GM12891 (cell line): ENCODE measurements at places on chromosomes 4 and X.

- no peak for DNase-seq
Measured at GRCh38 chr4:59540311-59540710, 1659.8 kb upstream of the ADGRL3 start.

- DNase-seq, result no peak
Measured at GRCh38 chrX:13579661-13580060, 10.3 kb downstream of the EGFL6 start.

- DNase-seq, result no peak
Measured at GRCh38 chr4:160716551-160716950, 1447.2 kb downstream of the FSTL5 start.

- no peak for DNase-seq
Measured at GRCh38 chr4:99379571-99379970, 27.0 kb upstream of the ADH1C start.

GRCh38 chr4:57426779-57427395 lies 316.7 kb upstream of the IGFBP7 start:
- peak; percentile 24 for DNase-seq

DNA sequence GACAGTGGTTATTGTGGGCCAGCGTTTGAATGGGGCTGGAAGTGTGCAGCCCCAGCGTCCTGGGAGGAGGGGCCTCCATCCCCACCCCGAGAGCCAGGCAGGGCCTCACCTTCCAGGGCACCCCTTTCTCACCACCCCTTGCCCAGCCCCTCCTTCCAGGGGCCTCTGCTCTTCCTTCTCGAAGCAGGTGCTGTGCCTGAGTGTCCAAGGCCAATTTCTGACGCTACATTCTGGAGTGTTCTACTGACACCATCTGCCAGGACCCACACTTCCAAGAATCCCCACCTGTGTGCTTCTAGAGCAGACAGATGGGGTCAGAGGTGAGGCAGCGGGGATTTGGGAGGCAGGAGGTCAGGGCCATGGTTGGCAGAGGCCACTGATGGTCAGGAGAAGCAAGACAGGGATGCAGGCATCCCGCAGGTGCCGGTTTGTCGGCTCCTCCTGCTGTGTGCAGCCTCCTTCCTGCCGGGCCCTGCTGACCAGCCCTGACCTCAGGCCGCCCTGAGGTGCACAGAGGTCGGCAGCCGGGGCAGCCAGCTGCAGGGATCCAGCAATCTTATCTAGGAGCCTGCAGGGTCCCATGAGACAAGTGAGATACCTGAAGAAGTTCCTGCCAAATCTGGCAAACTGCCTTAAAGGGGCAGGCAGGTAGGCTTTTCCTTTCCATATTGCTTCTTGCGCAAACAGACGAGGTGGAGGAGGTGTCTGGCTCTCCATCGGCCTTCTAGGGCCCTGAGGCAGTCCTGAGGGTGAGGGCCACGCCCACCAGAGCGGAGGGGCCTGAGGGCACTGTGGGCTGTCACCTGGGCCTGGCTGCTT lies 18.8 kb downstream of the MSANTD1 start:
- DNase-seq, result no peak

- DNase-seq, result no peak
Measured at GRCh38 chr4:54118850-54119589, 19.1 kb downstream of the GSX2 start.

DNA sequence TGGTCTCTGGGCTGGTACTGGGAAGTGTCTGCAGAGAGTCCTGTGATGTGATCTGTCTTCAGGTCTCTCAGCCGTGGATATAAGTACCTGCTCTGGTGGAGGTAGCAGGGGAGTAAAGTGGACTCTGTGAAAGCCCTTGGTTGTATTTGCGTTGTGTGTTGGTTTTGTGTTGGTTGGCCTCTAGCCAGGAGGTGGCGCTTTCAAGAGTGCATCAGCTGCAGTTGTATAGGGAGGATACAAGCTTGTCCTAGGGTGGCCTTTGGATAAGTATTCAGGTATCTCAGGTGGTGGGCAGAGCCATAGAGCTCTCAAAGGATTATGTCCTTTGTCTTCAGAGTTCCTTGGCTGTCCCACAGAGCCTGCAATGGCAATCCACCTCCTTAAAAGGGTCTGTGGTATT lies 111.6 kb downstream of the MAGEB17 start:
- DNase-seq, result no peak

DNA sequence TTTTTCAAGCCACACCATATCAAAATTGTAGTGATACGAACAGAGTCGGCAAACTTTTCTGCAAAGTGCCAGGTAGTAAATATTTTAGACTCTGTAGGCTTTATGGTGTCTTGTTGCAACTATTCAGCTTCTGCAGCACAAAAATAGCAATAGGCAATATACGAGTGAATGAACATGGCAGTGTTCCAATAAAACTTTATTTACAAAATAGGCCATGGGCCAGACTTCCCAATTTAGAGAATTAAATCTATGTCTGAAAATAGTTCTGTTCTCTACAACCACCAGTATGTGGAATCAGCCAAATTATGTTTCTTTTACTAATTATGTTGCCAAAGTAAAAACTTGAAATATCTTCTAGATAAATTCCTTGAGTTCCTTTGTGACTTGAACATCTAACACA lies 56.5 kb downstream of the NCAPG start:
- DNase-seq, result no peak

DNA sequence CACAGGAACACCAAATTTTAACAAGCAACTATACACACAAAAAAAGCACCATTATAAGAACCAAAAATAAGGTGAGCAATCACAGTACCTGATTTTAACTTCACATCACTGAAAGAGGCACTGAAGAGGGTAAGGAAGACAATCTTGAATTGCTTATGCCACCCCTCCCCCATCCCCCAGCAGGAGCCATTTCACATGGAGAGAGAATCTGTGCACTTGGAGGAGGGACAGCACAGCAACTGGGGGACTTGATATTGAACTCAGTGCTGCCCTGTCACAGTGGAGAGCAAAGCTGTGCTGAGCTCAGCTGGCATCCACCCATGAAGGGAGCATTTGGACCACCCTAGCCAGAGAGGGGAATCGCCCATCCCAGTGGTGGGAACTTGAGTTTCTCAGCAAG lies 56.0 kb downstream of the NUDT11 start:
- DNase-seq, result no peak

GRCh38 chr4:56764223-56764622 lies 57.3 kb downstream of the SPINK2 start:
- DNase-seq, result no peak

GRCh38 chr4:98639108-98639507 lies 19.3 kb downstream of the TSPAN5 start:
- no peak for DNase-seq

- no peak for DNase-seq
Measured at GRCh38 chr4:97411356-97411755, 731.9 kb downstream of the STPG2 start.

DNA sequence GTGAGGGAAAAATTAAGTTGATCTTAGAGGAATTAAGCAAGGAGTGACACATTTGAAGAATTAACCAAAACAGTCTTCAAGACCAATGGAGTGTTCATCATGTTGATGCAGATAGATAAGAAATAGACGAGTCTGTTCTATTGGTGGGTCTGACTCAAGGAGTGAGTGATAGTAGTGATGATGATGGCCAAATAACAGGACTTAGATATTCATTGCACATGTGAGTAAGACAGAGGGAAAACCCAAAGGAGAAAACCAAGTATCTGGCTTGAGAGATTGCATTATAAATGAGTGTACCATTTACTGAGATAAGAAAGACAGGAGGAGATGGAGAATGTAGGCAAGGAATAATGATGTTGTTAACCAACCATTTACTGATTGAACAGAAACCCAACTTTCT lies 321.3 kb downstream of the ADGRL3 start:
- no peak for DNase-seq

DNA sequence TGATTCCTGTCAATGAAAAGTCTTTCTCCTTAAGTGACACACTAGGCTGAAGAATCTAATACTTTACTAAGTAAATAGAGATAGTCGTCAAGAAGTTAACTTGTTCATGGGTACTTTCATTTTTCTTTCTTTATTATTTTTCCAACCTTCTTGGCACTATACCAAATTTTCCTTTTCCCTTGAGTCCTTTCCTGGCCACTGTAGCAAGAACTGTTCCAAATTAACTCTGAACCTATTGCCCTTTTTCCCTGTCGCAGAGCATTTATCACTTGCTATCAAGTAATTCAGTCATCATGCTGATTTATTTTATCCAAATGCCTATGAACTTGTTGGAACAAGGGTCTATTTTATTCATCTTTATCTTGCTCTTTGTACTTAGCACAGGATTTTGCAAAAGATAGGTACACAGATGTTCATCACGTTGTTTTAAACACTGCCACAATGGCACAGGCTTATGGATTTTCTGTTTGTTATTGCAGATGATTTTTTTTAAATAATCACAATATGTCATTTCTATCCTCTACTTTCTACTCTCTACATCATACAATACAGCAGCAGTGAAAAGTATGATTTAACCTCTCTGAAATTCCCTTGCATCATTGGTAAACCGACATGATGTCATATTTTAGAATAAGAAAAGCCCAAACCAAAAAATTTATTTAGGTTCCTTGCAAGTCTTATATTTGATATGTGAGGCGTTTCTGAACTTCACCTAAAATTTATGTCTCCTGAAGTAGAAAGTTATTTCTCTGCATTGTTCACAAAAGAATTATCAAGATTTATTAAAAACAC lies 2352.3 kb downstream of the PCDH7 start:
- DNase-seq, result no peak

GRCh38 chr4:170374770-170375169 lies 285.0 kb upstream of the AADAT start:
- DNase-seq, result peak; percentile 18

DNA sequence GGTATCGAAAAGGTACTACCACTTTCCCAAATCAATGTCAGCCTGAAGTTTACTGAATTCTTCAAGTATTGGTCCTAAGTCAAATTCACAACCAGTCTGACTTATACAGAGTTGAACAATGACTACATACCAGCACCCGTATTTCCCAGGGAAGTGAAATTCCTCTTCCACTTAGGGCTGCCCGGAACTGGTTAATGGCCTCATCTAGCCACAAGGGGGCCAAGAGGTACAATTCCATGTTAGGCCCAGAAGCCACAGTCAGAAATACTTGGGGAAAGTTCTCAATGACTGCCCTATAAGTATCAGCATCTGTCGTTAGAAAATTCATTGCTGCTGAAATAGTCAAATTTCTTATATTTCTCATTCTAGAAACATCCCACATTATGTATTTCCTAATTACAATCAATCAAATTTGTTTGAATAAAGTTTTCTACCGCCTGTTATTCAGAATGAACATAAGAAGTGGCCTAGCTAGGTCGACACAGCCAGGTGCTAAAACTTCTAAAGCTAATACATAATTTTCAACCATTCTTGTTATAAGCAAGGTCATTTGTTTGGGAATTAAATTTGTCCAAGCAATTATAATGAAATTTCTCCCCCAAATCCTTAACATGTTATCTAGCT lies 5.6 kb upstream of the PCDH7 start:
- no peak for DNase-seq

DNA sequence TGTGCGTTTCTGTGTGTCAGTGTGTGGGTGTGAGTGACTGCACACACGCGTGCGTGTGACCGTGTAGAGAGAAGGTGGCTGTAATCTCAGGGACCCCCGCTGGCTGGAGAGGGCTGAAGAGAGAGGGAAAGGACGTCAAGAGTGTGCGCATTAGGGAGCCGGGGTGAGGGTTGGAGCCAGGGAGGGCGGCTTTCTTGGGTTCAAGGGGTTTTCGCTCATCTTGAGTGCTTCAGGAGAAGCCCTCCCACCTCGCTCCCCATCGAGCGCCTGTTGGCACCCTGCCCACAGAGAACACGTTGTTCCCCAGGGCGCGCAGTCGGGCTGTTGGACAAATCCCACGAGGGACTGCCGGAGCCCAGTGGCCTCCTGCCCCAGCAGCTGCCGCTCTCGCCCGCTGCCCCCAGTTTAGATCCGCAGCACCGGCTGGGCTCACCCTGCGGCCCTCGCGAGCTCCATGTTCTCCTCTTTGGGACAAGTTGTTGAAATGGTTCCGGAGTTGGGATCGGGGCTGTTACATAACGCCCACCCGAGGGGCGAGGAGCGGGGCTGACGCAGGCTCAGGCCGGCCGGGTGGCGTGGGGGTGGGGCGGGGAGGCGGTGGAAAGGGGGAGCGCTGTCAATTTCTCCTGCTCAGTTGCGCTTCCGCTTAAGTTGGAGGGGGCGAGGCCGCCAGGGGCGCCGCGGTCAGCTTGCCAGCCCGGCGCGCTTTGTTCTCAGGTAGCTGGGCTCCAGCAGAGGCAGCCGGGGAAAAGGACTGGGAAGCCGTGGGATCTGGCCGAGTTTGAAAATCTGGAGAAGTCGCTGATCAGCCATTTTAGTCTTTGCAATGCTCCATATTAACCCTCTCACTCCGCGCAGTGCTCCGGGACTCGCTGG lies 1.6 kb downstream of the GRIA2 start:
- no peak for DNase-seq

GRCh38 chr4:21544415-21544814 lies 404.2 kb downstream of the KCNIP4 start:
- DNase-seq, result no peak

DNA sequence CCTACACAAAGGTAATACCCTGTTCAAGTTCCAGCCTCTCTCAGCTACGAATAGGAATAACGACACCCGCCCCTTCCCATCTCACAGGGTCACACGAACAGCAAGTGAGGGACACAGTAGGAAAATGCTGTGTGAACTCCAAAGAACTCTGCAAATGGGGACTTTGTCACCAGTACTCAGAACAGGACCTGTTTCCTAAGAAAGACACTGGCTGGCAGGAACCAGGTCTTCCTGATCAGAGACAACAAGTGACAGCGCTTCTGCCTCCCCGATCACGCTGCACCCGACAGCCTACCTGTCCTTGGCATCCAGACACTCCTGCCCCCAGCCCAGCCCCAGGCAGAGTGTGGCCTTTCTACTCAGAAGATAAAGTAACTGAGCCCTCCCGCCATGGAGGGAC lies 14.2 kb downstream of the DCTD start:
- no peak for DNase-seq

DNA sequence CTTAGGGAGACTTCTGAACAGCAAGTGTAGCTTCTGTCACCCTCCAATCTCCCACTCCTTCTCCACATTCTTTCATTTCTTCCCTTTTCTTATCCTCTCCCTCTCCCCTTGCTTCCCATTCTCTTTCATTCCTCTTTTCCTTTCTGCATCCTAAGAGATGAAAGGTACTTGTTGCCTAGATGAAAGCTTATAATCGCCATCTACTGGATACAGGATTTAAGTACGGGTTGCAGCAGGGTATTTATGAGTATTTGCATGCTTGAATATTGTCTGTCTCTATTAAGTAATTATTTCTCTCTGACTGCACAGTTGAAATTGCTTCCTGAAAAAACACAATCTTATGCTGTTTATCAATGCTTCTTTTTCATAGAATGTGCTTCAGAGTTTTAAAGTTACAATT lies 174.0 kb upstream of the TENT5D start:
- no peak for DNase-seq

DNA sequence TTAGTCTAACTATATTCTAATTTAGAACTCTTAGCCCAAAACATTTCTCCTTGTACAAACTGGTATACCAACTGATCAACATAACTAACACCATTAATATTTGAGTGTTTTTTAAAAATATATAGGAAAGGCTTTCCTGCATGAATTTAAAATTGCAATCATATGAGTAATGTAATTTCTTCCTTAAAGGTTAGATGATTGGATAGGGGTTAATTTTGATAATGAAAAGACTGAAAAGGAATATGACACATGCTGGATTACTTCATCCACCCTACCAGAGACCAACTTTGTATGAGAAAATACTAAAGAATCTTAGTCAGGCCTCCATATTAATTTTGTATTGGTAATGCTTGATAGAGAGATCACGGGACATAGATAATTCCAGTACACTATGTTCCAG lies 25.1 kb upstream of the PLS3 start:
- DNase-seq, result no peak
